Activated T-cell treated with anti-CD3 and anti-CD28 coated beads for 48 hours (primary cell): ENCODE measurements at places on chromosomes 13 and 19.

DNA sequence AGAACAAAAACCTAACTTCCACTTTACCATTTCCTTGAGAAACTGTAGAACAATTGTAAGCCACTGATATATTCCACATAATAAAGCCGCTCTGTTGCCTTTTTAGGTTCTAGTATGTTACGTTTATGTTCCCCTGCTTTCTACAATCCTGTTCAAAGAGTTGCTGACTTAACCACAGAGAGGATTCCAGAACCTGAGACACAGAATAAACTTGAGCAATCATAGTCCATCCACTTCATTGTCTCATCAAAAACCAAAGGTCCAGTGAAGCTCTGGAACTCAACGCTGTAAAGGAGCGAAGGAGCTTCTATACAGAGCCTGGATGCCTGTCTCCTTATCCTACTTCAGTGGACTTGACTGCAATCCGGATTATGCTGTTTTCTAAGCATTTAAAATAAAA, 4.6 kb downstream of the STARD13 start:
- no peak for DNase-seq

- DNase-seq = no peak
These were observed 185.3 kb downstream of the TBC1D4 start for GRCh38 chr13:75296641-75297040.

- DNase-seq = peak; percentile 39
These were observed 2.4 kb downstream of the GADD45B start for GRCh38 chr19:2478278-2478755.

DNA sequence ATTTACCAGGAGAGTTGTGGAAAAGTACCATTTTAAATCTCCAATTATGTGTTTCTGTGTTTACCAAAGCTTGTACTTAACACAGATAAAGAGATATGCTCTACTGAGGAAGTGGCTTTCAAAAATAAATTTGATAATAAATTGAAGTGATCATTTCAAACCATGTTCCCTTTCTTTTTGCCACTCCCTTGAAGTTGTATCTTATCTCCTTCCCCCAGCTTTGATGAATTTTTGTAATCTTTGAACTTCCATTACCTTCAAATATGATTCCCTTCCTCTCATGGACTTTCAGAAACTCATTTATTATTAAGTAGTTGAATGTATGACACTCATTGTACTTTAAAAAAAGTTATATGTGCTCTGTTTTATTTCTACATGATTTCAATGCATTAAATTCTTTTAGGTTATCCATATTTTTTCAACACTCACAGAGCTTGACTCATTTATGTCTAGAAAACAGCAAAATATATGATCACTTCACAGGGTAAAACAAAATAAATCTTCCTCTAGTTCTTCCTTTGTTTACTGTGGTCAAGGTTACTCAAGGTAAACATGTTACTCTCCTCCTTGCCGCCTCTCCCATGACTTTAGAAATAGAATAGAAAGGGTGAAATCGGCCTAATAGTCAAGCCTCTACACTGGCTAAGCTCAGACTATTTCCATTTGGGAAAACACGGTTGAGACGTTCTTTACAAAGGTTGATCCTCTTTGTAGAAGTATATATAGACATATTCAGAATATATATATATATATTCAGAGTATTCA, 251.2 kb upstream of the SPRY2 start:
- no peak for DNase-seq

DNA sequence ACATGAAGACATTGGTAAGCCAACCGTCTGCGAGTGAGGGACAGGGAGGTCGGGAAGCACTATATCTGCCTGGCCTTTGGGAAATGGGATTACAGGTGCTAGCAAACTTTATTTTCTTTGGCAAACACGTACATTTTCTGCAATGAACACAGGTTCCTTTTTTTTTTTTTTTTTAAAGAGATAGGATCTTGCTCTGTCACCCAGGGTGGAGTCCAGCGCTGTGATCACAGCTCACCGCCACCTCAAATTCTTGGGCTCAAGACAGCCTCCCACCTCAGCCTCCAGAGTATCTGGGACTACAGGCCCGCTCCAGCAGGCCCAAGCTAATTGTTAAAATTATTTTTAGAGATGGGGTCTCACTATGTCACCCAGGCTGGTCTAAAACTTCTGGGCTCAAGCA, 24.2 kb downstream of the ELAVL1 start:
- DNase-seq = no peak

- peak; percentile 41 for DNase-seq
These were observed 390.5 kb downstream of the FGF9 start for GRCh38 chr13:22061371-22061805.

DNA sequence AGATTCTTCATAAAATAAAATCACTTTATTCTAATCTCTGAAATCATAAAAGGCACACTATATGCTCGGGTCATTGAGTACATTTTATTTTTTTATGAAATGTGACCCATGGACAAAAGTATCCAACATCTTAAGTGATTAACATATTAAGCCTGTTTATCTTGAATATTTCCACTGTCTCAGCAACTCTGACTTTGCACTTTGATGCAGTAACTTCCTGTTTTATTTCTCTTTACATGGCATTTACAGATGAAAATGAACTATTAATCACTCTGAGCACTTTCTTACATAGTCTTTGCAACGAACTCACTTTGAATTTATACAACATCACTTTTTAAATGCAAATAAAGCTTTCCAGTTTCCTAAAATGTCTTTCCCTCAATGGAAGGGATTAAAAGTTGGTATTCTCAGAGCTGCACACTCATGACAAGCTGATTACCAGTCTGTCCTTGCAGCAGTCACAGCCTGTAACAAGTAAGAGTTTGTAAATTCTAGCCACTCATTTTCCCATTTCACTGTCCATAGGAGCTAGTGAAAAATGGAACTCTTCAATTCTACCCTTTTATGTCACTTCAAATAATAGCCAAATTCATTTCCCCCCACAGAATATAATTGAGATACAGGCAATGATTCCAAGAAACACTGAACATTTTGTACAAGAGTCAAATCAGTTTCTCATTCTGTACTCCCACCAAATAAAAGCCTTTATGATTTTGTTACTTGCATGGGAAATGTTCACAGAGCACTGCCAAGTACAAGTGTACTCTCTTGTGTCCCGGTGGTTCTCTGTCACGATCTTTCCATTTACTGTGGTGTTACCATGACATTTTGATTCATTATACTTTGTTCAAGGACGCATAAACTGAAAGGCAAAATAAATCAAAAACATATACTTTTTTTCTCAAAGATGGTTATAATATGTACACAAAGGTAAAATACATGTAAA, 1968.9 kb downstream of the PCDH9 start:
- DNase-seq = no peak

GRCh38 chr13:64591971-64592370, 2638.2 kb downstream of the PCDH9 start:
- no peak for DNase-seq

DNA sequence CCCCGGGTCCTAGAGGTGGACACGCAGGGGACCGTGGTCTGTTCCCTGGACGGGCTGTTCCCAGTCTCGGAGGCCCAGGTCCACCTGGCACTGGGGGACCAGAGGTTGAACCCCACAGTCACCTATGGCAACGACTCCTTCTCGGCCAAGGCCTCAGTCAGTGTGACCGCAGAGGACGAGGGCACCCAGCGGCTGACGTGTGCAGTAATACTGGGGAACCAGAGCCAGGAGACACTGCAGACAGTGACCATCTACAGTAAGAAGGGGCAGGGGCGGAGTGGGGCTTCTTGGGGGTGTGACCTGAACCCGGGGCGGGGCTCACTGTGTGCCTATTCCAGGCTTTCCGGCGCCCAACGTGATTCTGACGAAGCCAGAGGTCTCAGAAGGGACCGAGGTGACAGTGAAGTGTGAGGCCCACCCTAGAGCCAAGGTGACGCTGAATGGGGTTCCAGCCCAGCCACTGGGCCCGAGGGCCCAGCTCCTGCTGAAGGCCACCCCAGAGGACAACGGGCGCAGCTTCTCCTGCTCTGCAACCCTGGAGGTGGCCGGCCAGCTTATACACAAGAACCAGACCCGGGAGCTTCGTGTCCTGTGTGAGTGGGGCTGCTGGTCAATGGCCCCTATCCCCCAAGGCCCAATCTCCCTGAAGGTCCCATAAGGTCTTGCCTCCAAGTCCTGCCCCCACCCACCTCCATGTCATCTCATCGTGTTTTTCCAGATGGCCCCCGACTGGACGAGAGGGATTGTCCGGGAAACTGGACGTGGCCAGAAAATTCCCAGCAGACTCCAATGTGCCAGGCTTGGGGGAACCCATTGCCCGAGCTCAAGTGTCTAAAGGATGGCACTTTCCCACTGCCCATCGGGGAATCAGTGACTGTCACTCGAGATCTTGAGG, 2.4 kb upstream of the ICAM4 start:
- DNase-seq = no peak

DNA sequence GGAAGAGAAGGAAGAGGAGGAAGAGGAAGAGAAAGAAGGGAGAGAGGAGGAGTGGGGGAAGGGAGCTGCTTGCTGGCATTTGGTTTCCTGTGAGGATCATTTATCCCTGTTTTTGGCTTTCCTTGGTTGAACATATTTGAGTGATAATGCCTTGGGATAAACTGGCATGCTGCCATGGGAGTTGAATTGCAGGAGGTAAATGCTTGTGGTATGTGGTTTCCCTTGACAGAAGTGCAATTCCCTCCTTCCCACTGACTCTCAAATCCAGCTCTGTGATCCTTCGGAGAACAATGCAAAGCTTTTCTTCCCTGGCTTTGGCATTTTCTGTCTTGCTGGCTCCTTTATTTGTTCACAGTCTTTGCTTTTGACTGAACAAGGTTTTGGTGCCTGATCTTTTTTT, 27.2 kb upstream of the CBY2 start:
- no peak for DNase-seq

DNA sequence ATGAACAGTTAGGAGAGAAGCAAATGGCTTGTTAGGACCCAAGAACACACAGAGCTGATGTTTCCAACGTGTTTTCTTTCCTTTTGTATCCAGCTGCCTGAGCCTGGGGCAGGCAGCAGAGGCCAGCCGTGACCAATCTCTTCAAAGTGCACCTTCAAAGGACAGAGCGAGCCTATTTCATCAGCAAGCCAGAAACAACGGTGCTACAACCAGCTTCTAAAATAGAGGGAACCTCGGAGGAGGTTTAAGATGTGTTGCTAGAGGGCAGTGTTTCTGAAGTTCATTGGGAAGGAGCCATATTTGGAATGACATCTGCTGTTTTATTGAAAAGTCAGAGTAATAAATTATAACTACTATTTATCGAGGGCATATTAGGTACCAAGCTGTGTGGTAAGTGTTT, 56.2 kb upstream of the RFC3 start:
- no peak for DNase-seq

DNA sequence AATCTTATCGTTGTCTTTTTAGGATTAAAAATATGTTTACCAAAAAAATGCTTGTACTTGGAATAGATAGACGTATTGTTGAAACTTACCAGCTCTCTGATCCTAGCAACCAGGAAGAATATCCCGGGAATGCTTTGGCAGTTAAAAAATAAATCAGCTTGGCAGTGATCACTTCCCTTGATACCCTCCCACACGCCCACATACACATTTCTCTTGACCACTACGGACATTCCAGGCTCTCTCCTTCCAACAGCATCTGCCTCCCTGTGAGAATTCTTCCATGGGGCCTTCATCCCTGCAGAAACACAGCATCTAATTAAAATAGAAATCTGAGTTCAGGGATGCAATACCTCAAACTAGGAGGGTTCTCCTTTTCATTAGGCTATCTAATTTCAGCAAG, 57.9 kb downstream of the THSD1 start:
- no peak for DNase-seq

- DNase-seq = no peak
These were observed at the start of gene PALM3 for GRCh38 chr19:14061751-14062557. Gene PALM3 (minus strand): TSS chr19:14062076. CDS start chr19:14061980, 96 bp downstream.
